ENCODE measurements at places on chromosomes 6 and 20.

DNA sequence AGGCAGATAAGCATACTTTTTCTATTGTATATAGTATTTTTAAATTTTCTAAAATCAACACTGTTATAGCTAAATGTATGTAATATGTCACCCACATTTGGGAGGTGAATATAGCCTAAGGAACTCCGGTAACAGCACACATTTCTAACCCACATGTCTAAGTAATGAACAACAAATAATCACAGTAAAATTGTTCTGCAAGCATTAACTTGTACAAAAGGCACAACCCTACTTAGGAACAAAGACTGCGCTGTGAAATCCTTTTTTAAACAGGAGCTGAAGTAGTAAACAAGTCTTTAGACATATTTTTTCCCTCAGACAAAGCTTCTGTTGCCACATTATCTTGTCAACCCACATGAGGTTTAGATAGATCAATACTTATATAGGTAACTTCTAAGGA is 872.4 kb upstream of the SLC35B3 start:
- no peak for DNase-seq

DNA sequence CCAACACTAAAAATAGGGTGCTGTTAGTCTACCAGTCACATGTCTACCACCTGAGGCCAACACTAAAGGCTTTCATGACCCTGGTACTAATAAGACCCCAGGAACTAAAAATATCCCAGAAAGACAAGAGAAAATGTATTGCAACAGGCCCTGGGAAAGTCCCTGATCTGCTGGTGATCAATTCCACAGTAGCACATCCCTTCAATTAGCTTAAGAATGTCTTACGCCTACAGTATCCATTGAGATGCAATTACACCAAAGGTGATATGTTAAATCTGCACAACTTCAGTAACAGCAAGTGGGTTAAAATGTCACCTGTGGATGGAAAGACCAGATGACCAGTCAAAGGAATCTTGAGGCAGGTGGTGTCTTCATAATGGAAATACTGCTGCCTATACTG is 3.1 kb downstream of the SEMG1 start:
- no peak for DNase-seq

DNA sequence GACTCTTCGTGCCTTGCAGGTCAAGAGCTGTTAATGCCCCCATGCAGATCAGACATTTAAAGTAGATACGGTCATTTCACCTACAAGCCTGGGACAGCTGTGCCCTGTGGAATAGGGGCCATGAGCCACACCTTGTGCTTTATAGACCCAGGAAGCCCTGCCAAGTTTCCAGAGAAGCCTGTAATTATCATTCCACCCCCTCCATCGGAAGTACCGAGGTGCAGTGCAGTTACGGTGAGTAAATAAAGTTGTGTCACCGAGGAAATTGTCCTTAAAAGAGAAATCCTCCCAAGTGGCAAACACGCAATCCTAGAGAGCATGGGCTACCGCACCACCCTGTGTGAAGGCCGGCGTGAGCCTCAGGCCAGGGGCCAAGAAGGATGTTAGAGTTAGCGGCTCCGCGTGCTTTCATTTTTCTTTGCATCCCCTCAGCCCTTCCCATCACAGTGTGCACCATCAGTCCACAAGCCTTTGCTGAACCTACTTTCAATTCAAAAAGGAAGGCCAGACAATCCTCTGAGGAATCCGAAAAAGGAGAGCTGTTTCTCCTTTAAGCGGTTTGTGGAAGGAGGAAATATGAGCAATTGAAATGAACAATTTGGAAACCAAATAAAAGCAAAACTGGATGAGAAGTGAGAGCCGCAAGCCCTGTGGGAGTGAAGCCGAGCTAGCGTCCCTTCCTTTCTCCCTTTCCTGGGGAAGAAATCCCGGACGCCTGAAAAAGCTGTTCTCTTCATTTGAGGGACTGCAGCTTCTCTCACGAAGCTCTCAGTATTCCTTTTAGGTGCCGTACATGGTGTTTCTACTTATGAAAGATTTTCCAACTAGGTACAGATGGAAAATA is 183.3 kb upstream of the PDE10A start:
- DNase-seq = no peak

DNA sequence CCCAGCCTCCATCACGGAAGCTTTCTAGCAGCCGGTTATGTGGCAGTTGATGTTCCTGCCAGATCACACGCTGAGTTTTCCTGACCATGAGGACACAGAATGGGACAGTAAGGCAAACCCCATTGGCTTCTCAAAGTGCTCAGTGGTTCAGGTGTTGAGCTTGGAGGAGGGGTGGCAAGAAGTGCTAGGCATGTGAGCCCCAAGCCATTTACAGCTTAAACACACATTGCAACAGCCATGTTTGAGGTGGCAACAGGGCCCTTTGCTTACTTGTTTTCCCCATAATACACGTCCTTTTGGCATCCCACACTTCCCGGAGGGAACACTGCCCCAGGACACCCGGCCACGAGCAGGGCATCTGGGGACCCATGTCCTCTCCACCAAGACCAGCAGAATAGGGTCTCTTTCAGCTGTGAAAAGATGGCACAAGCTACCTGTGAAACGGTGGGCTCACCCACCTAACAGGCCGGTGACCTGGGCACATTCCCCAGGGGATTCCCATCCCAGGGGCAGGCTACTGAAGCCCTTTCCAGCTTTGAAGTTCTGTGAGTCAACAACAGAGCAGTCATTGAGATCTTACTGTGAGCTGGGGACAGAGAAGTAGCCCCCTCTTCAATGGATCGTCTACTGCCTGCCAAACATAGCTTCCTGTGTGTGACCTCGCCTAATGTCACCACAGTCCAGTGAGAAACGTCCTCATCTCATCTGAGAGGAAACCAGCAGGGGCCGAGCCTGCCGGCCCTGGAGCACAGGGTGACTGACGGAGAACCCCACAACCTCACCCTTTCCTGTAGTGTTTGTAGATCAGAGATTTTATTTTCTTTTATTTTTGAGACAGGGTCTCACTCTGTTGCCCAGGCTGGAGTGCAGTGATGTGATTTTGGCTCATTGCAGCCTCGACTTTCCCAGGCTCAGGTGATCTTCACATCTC is 4.0 kb upstream of the TLDC2 start:
- DNase-seq = no peak

DNA sequence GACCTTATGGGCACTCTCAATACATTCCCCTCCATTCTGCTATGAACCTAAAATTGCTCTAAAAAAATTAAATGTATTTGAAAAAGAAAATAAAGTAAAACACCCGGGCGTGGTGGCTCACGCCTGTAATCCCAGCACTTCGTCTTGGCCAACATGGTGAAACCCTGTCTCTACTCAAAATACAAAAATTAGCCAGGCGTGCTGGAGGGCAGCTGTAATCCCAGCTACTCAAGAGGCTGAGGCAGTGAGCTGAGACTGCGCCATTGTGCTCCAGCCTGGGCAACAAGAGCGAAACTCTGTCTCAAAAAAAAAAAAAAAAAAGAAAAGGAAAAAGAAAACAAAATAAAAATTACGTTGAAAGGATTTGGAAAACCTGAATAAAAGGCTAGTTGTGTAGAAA is 60.5 kb downstream of the CD164 start:
- DNase-seq = no peak

- DNase-seq = no peak
These were observed 12.9 kb downstream of the SLC13A3 start for GRCh38 chr20:46638134-46638897.

DNA sequence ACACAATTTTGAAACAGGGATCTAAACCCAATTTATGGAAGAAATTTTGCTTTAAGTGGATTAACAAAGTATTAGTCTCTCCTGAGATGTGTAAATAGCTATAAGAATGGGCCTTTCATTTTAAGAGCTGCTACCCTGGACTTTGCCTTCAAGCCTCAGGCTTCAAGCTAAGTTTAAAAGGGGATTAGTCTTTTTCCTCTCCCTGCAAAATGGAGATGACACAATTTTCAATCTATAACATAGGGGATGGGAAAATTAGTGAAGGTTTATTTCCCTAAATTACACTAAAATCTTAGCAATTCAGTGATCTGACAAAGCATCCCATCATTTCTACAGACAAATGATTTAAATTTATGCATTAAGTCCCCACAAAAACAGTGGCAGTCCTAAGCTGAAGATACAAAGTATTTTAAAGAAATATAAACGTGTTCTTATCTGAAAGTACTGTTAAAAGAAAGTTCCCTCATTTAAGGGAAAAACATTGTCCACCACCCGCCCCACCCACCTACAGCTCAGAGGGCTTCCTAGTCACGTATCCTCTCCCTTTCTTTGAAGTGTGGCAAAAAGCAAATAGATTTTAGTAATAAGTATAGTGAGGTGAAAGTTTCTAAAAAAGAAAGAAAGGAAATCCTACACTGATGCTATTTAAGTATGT is 14.5 kb downstream of the ARHGAP18 start:
- no peak for DNase-seq

GRCh38 chr20:59324521-59325141 is 24.2 kb downstream of the EDN3 start:
- DNase-seq = no peak

DNA sequence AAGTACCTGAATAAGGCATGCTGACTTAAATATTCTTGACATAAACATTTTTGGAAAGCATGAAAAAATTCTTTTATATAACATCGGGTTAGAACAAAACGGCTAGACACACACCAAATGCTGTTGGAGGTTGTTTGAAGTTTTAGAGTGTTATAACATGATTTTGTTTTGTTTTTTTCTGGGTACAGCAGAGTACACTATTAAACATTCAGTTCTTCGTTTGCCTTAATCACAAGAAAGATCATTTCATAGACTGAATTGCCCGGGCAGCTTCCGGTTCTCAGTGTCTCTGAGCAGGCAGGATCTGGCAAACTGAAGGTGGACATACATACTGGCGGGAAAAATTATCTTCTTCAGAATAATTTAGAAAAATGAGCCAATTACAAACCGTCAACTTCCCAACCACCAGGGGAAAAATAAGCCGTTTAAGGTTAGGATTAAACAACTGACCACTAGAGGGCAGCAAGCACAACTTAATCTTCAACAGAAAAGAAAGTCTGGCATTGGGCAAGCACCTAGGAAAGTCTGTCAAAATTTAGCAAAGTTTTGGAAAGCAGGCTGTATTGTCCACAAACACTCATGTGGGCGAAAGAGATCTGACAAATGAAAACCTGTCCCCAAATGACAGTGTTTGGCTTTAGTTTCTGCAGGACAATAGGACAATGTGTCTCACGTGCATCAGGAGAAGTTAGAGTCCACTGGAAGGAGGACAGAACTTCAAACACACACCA is 15.0 kb downstream of the ZNF217 start:
- no peak for DNase-seq

DNA sequence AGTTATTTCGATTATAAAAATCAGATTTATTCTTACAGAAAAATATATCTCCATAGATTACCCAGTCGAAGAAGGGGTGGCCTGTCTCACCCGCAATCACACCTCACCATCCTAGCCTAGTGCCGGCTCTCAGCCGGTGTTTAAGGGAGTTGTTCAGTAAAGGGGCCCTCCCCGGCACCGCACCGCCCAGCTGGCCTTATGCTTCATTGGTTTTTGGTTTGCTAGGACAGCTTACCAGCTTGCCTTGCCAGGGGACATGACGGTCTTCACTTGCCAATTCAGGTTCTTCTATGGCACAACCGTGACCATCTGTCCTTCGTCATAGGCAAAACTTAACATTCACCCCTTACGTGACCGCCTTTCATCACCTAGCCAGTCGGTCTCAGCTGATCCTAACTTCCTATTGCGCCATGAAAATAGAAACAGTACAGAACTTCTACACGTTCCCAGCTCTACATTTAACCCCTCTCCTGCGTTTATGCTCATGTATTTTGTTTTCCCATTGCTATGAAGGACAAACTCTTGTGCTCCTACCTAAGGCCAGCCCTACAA is 44.7 kb upstream of the SLC22A16 start:
- DNase-seq = no peak

GRCh38 chr20:21389368-21389767 is 8.0 kb downstream of the NKX2-4 start:
- no peak for DNase-seq
